Ascending aorta (tissue), 2 donors: ENCODE measurements at places on chromosomes 16 and 17.

GRCh38 chr17:80396157-80397033, 18.6 kb upstream of the ENDOV start:
- no peak for DNase-seq
- no peak overlapping the region for H3K27ac ChIP-seq
- H3K4me1 ChIP-seq = no peaks in the 10 kb centered on the region
- H3K4me3 ChIP-seq = no peak overlapping the region

DNA sequence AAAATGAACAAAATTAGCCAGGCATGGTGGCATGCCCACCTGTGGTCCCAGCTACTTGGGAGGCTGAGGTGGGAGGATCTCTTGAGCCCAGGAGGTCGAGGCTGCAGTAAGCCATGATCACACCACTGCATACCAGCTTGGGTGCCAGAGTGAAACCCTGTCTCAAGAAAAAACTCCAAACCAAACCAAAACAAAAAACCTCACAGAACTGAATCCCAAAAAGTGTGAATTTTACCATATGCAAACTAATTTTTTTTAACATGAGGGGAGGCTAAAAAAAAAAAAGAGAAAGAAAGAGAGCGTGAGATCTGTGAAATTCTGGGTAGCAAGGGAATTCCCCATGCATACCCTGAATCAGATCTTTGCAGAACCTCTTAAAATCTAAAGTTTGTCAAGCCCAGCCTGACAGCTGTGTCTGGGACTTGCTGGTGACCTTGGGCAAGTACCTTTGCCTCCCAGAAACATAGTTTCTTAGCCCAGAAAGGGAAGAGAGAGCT, 17.1 kb upstream of the CDH1 start:
- no peaks in the 10 kb centered on the region for H3K36me3 ChIP-seq
- DNase-seq = no peak
- no peaks in the 10 kb centered on the region for H3K4me1 ChIP-seq
- H3K4me3 ChIP-seq = no peak overlapping the region
- H3K27me3 ChIP-seq = no peaks in the 10 kb centered on the region

- no peak overlapping the region for H3K4me3 ChIP-seq
- H3K4me1 ChIP-seq = no peaks in the 10 kb centered on the region
- no peak overlapping the region for H3K27ac ChIP-seq
- no peaks in the 10 kb centered on the region for H3K36me3 ChIP-seq
- no peak for DNase-seq
Observed at GRCh38 chr17:864315-864714, 82.2 kb downstream of the MRM3 start.

DNA sequence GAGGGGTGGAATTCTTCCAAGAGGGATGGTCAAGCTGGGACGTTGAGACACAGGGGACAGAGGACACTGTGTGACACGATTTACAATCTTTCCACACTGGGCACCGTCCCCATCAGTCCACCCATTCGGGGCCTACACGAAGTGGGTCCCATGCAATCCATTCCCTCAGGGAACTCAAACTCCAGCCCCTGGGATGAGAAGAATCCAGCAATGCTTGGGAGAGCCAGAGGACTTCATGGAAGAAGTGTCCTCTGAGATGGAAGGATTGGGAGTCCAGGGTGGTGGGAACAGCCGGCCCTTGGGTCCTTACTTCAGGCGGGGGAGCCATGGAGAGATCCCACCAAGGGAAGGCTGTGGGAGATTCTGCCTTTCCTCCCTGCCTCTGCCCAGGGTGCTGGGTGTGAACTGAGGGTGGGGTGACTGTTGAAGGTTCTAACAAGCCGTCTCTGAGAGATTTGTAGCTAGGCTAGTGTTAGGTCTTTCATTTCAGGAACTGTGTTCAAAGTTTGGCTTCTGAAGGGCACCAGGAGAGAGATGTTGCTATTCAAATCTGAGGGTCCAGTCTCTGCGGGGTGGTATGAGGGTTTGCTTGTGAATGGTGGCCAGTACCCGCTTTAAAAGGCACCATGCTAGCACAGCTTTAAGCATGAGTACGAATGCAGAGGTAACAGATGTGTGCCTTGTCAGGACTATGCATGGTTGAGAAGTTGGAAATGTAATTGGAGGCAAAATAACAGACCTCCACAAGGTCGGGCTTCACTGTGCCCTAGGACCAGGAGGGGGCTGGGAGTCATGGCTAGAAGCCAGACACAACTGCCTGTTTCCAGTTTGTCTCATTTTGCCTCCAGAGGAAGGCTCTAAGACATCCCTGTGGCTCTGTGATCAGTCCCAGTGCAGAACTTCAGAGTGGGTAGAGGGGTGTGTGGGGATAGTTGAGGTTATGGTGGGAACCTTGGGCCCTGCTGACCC, 1.9 kb downstream of the ATP1B2 start:
- no peak overlapping the region for H3K4me3 ChIP-seq
- no peaks in the 10 kb centered on the region for H3K36me3 ChIP-seq
- peaks cover 22% of the 10 kb centered on the region for H3K4me1 ChIP-seq
- peaks cover 14% of the 10 kb centered on the region for H3K27me3 ChIP-seq
- H3K27ac ChIP-seq = no peak overlapping the region

DNA sequence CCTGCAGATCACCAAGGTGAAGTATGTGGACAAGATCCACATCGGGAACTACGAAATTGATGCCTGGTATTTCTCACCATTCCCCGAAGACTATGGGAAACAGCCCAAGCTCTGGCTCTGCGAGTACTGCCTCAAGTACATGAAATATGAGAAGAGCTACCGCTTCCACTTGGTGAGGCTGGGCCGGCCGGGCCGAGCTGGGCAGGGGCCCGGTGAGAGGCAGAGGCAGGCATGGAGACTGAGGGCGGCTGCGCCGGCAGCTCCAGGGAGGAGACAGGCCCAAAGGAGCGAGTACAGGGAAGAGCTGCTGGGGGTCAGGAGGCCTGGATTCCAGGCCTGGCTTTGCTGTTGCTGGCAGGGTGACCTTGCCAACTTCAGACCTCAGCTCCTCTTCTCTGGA, 8.3 kb downstream of the PRSS8 start:
- H3K36me3 ChIP-seq = peaks cover 50% of the 10 kb centered on the region
- DNase-seq = no peak
- H3K4me1 ChIP-seq = no peaks in the 10 kb centered on the region
- no peak overlapping the region for H3K27ac ChIP-seq
- no peaks in the 10 kb centered on the region for H3K27me3 ChIP-seq

DNA sequence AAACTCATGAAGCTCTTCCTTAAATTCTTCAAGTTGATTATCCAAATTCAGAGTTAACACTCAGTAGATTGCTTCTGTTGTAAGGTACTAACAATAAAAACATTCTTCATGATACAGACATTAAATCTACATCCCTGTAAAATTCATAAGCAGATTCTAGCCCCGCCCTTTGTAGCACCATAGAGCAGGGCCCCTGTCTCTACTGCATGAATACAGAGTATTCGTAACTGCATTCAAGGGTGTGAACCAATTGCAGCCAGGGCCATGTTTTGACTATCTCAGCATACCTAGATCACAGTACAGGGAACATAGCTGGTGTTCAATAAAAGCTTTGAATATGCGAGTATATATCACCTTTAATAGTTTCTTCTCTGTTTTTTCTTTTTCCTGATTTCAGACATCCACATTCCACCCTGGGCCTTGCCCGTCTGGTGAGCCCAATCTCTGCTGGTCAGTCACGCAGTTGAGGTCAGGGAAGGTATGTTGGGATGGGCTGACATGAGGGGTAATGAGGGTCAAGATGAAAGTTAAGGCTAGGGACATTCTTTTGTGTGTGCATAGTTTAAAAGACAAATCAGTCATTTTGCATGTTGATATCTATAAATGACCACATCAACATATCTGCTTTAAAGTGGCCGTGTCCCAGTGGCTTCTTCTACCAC, 33.0 kb downstream of the KCNJ16 start:
- no peak overlapping the region for H3K27ac ChIP-seq
- no peaks in the 10 kb centered on the region for H3K36me3 ChIP-seq
- no peaks in the 10 kb centered on the region for H3K4me1 ChIP-seq
- DNase-seq = no peak
- H3K27me3 ChIP-seq = no peaks in the 10 kb centered on the region

- DNase-seq = no peak
- H3K4me1 ChIP-seq = no peaks in the 10 kb centered on the region
- H3K36me3 ChIP-seq = no peaks in the 10 kb centered on the region
- no peaks in the 10 kb centered on the region for H3K27me3 ChIP-seq
- H3K27ac ChIP-seq = no peak overlapping the region
- no peak overlapping the region for H3K4me3 ChIP-seq
Observed at GRCh38 chr17:58120195-58120822, 27.9 kb upstream of the OR4D1 start.

DNA sequence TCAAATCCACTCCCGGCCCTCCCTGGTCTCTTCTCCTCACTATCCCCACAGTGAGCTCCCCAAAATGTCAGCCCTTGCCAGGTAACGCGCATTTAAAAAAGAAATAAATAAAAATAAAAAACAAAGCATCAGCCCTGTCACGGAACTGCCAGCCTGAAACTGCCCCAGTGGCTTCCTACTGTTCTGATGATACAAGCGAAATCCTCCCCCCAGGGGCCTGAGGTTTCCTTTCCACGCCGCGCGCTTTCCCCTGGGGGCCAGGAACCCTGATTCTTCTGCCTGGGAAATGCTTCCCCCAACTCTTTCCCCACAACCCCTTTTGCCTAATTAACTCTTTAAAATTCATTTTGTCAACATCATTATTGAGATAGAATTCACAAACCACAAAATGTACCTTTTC, 12.2 kb upstream of the RPH3AL start:
- no peak overlapping the region for H3K27ac ChIP-seq
- no peak overlapping the region for H3K4me3 ChIP-seq
- no peaks in the 10 kb centered on the region for H3K4me1 ChIP-seq
- no peaks in the 10 kb centered on the region for H3K36me3 ChIP-seq
- DNase-seq = no peak
- H3K27me3 ChIP-seq = no peaks in the 10 kb centered on the region

GRCh38 chr17:46894476-46895151, 28.3 kb upstream of the GOSR2 start:
- no peak overlapping the region for H3K27ac ChIP-seq
- H3K27me3 ChIP-seq = no peaks in the 10 kb centered on the region
- H3K36me3 ChIP-seq = no peaks in the 10 kb centered on the region
- H3K4me1 ChIP-seq = no peaks in the 10 kb centered on the region
- H3K4me3 ChIP-seq = no peak overlapping the region
- DNase-seq = no peak

DNA sequence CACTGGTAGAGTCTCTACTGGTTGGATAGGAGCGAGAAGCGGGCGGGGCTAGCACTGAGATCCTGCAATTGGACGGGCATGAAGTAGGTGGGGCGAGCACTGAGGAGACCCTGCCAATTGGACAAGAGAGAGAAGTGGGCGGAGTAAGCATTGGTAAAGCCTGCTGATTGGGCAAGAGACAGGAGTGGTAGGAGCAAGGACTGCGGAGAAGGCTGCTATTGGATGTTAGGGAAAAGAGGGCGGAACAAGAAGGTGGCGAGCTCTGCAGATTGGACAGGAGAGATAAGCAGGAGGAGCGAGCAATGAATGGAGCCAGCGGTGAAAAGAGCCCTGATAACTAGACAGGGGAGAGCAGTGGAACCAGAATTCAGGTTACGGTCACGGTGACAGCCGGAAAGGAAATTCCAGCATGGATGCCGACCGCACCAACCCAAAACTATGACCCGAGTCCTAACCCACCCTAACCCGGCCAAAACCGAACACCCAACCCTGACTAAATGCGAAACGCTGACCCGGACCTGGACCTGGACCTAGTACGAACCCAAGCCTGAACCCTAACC, 4.8 kb downstream of the SCGB1C2 start:
- no peak overlapping the region for H3K4me3 ChIP-seq
- no peaks in the 10 kb centered on the region for H3K27me3 ChIP-seq
- peak; percentile 56 for DNase-seq
- no peaks in the 10 kb centered on the region for H3K36me3 ChIP-seq
- no peaks in the 10 kb centered on the region for H3K4me1 ChIP-seq

DNA sequence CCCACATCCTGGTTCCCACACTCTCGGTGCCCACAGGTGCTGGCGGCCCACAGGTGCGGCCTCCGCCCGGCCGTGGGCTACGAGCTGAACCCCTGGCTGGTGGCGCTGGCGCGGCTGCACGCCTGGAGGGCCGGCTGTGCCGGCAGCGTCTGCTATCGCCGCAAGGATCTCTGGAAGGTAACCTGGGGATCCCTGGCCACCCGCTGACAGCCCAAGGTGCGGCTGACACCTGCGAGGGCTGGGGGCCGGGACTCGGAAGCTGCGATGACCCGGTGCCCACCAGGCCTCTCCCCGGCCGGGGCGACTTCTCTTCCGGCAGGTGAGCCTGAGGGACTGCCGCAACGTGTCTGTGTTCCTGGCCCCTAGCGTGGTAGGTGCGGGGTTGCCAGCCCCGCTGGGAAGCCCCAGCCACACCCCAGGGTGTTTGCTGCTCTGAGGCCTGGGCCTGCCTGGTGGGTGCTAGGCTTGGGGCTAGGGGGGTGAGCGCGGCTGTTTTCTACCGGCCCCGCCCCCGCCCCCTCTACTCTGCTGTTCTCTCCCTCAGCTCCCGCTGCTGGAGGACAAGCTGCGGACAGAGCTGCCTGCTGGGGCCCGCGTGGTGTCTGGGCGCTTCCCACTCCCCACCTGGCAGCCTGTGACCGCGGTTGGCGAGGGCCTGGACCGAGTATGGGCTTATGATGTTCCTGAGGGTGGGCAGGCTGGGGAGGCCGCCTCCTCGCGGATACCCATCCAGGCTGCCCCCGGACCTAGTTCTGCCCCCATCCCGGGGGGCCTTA, 1.0 kb downstream of the ANTKMT start:
- H3K4me1 ChIP-seq = peaks cover 14% of the 10 kb centered on the region
- H3K36me3 ChIP-seq = no peaks in the 10 kb centered on the region
- H3K27ac ChIP-seq = no peak overlapping the region
- no peak for DNase-seq
- no peaks in the 10 kb centered on the region for H3K27me3 ChIP-seq

- no peak overlapping the region for H3K27ac ChIP-seq
- H3K4me1 ChIP-seq = no peaks in the 10 kb centered on the region
- no peak overlapping the region for H3K4me3 ChIP-seq
- no peaks in the 10 kb centered on the region for H3K27me3 ChIP-seq
- H3K36me3 ChIP-seq = no peaks in the 10 kb centered on the region
Observed at GRCh38 chr16:74438492-74438979, 17.3 kb upstream of the CLEC18B start.

- H3K36me3 ChIP-seq = no peaks in the 10 kb centered on the region
- H3K4me1 ChIP-seq = no peaks in the 10 kb centered on the region
- no peak overlapping the region for H3K27ac ChIP-seq
Observed at GRCh38 chr16:54068212-54068611, 218.4 kb downstream of the IRX3 start.

DNA sequence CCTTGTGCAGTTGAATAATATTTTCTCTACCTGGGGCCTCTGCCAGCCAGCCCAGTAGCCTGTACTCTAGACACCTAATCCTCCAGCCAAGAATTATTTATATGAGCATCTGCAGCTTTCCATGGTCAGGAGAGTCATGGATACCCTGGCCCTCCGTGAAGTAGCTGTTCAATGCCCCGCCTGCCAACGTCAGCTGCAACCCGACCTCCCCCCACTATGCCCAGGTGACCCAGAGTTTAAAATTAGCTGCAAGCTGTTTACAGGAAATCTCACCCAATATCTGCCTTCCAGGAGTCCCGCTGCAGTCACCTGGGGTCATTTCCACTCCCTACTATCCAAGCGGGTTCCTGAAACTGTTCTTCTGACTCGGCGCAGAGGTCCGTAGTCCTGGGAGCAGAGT, 12.3 kb downstream of the SDR42E2 start:
- H3K27me3 ChIP-seq = no peaks in the 10 kb centered on the region
- H3K4me1 ChIP-seq = no peaks in the 10 kb centered on the region
- no peak overlapping the region for H3K27ac ChIP-seq
